ENCODE measurements at places on chromosomes 3 and 15.

DNA sequence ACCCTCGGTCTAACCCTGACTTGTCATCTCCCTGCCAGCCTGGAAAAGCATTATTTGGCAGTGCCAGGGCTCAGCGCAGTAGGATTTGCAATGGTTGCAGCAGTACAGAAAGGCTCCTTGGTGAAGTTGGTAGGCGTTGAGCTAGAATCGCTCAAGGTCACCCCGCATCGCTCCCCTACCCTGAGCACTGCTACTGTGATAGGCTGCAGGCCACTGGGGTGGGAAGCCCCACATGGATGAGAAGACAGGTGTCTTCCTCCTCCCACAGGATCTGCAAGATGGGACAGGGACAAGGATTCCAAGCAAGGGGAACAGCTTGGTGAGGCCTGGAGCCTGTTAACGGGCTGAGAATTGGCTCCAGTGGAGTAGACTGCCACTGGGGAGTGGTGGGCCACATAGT lies 10.7 kb downstream of the CLK3 start:
- no peak for DNase-seq

GRCh38 chr15:49832511-49832910 lies 211.7 kb downstream of the DTWD1 start:
- no peak for DNase-seq

DNA sequence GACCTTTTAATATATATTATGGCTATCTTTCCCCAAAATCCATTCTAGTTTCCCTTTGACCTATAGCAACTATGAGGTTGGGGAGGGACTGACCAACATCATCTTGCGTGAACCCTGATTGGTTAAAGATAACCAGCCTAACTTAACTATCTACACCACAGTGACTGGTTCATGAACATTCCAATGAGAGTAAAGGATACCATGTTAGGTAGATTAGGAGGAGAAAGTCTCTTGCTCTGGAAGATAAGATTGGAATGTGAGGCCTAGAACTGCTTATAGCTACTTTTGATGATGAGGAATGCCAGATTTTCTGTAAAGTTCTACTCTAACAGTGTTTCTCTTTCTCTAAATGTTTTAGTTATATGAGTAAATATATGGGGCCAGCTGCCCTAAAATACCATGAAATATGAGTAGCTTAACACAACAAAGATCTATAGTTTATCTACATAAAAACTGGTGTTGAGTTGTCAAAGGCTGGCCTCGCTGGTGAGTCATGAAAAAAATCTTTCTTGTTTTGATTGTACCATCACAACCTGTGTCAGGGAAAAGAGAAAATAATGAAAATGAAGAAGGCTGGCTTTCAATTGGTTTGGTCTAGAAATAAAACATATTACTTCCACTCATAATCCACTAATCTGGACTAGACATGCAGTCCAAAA lies 481.4 kb downstream of the NSUN3 start:
- DNase-seq = no peak

DNA sequence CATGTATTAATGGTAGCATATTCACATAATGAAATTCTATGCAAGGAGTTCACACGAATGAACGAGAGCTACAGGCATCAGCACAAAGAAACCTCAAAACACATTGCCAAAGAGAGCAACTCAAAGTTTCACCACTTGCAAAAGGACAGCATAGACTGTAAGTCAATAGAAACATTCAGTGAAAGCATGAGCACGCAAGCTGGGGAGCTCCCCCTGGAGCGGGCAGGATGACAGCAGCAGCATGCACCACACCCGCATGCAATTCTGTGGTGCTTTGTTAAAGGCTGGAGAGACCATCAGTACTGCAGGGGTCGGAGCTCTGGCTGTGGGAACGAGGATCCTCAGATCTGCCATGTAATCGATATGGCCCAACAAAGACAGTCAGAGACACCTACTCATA lies 18.7 kb downstream of the OCA2 start:
- DNase-seq = no peak

DNA sequence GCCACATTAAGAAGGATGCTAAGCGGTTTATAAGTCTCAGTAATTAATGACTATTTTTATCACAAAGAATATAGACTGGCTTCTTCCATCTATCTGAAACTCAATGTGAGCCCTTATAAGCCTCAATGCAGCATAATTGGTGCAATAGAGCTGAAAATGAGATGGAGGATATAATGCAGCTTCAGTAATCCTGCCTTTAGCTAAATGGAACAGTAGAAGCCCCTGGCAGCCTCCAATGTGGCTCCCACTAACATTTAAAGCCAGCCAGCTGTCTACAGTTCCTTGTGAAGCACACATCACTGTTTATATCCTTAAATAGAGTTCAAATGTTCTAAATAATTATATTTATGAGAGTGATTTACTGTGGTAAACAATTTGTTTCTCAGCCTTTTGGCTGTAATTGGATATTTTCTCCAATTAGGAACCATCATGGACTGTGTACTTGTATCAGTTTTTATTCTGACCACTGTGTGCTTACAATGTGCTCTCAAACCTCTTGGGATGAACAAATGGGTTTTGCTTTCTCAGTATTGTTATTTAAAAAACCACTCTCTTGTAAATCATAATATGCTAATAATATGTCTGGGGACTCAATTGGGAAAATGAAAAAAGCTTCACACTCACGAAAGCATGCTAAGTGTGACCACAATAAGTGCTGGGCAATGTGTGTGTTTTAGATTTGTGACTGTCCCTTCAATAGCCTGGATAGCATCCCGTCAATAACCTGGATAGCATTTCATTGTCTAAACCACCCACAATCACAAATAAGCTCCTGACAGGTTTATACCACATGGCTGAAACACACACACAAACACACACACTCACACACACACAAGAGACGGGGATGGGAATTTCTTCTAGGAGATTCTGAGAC lies 366.6 kb downstream of the GBE1 start:
- DNase-seq = no peak

DNA sequence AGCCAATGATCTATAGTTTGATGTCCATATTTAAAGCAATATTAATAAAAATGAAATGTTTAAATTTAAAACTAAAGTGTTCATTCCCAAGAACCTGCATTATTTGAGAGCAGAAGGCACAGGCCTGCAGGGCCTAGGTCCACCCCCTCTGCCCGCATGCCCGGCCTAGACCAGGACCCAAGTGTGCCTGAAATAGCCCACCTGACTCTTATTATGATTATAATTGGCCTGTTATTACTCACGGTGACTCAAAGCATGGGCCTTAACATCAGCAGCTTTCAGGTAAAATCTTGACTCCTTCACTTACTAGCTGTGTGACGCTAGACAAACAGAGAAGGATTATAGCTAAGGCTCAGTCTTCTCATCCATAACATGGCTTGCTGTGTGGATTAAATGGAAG lies 128.8 kb downstream of the PLCL2 start:
- DNase-seq = no peak

GRCh38 chr15:39312984-39313383 lies 267.9 kb upstream of the THBS1 start:
- DNase-seq = no peak

DNA sequence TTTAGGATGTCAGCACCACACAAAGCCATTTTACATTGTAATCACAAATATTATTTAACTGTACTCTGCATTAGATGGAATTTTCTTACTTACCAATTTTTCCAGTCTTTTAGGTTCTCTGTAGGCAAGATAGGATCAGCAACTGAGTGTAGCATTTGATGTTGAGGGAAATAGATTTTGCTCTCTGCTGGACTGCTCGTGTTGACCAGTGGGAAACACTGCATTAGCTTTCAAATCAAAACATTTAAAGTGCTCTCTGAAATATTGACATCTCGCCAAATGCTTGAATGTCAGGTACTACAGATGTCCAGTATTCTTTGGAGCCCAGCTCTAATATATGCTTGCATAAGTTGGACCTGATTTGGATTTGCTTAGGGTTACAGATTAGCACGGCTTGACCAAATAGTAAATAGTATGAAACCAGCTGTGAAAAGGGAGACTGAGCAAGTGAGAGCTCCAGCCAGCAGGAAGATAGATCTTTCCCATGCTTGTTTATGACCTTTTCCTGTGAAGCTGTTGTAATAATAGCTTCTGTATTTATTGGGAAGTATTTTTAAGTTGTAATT lies 29.5 kb downstream of the P2RY14 start:
- no peak for DNase-seq

- DNase-seq = no peak
Measured at GRCh38 chr3:129330409-129330808, 51.7 kb downstream of the HMCES start.

DNA sequence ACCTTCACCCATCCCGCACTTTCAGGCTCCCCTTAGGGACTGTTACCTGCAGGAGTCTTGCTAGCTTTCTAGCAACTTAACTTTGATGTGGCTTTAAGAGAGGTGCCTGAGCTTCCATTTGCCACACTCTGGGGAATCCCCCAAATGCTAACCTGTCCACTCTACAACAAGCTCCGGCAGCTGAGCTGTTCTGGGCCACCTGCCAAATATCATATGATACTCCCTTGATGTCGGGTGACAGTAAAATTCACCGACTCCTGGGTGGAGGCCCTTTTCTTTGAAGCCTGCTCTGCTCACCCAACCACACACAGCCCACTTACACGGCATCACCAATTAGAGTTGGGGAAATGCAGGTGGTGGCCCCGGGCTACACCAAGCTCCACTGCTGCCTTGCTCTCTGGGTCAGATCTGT lies 38.0 kb upstream of the XCR1 start:
- peak; percentile 71 for DNase-seq
